ENCODE measurements at places on chromosomes 1 and 21. TPM values are rescaled to one million over a fixed set of nuclear protein-coding genes. Genes with fewer than 3 reads are reported as not detected.

The B3GALT5 gene
- not detected for total RNA-seq

The ILDR2 gene
- under 0.01 TPM for total RNA-seq

The TTC39A gene
- total RNA-seq: 0.35 TPM

The MFSD2A gene
- total RNA-seq: 2.1 TPM

The MTARC1 gene
- 0.75 TPM for total RNA-seq

The CCDC27 gene
- total RNA-seq: not detected

The RASSF5 gene
- total RNA-seq: 0.30 TPM

The ADAMTS1 gene
- 200 TPM for total RNA-seq

The C8A gene
- total RNA-seq: not detected

Data from smooth muscle cell of the coronary artery (primary cell).